ENCODE measurements at places on chromosomes 6 and 20.

DNA sequence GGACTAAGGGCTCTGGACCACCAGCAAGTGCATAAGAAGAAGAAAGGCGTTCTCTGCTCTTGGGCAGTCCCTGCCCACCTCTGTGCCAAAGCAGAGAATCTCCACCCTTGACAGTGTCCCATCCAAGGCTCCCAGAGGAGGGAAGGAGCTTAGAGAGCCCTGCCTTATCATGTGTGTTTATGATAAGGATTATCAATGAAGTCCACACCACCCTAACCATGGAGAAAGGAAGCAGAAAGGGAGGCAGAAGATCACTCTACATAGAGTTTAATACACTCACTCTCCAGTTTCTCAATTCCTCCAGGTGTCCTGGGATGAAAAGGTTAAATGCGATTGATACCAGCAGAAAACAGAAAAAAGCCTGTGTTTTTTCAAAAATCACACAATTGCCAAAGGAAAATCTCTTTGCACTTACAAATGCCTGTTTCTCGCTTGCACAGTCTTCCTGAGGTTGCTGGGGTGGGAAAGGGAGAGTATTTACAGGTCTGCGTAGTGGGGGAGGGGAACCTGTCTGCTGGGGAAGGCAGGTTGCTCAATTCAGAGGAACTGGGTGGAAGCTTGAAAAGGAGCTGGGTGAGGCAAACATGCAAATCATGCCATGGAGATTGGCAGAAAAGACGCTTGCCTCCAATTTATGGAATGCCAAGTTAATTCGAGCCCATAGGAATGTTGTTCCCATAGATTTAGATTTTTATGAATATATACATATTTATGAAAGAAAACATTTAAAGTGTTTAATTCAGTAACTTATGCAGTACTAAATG lies 104.0 kb downstream of the EYA2 start:
- DNase-seq = no peak

DNA sequence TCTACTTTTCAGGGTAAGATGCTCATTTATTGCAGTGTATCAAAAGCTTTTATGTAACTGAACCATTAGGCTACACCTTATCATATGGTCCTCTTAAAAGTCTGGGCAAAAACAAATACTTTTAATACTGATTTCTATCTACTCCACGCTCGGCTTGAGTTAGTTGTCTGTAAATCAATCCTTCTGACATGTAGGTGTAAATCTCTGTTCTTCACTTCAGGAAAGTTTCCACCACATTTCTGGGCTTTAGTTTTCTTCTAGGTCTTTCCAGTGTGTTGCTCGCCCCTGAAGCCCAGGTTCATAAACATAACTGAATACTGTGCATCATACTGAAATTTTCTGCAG lies 89.2 kb upstream of the RNF217 start:
- DNase-seq = no peak

DNA sequence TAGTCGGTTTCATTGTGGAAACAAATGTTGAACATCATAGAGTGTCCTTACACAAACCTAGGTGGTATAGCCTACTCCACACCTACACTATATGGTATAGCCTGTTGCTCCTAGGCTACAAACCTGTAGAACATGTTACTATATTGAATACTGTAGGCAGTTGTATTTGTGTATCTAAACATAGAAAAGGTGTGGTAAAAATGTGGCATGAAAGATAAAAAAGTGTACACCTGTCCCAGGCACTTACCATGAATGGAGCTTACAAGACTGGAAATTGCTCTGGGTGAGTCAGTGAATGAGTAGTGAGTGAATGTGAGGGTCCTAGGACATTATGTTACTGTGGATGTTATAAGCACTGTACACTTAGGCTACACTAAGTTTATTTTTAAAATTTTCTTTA lies 103.0 kb downstream of the ZFAND3 start:
- no peak for DNase-seq

DNA sequence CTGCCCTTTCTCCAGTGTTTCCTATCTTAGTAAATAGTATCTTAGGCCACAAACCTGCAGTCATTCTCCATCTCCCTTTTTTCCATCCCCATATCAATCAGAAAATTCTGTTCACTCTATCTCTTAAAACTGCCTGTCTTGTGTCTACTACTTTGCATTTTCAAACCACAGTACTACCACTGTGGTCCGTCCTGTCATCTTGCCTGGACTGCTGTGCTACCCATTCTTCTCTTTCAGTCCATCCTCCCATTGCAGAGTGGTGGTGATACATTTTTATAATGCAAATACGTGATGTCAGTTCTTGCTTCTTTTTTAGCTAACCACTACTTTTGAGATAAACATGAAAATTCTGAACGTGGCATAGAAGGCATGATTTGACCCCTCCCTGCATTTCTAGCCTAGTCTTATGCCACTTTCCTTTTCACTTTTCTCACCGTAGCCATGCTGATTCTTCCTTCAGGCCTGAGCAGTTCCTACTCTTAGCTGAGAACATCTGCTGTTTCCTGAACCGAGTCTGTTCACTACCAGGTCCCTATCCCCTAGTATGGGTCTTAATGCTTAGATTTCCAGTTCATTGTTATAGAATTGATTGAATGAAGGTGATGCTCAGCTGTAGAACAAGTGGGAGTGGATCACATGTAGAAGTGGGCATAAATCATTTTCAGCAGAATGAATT lies 13.8 kb downstream of the TBPL1 start:
- no peak for DNase-seq

DNA sequence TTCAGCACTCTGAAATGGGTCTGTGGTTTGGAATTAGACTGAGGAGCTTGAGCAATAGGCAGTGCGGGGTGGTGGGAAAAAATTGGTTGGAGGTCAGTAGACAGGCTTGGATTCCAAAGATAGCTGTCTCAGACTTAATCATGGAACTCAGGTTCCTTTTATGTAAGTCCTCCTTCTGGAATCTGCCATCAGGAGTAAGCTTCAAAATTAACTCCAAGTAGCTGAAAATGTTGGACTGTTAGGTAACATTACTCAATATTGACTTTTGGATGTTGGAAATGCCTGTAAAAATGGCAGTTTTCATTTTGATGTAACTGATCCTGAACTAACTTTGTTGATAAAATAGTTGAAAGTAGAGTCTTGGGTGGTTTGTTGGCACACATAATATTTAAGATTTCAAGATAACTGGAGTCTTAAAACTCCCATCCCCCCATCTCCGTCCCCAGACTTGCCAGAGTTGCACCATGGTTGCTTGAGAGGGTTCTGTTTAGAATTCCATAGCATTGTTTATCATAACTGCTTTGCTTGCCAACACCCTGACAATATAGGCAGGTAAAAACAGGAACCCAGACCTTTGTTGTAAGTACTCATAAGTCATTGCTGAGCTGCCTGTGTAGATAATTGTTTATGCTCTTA lies 83.0 kb downstream of the PHF20 start:
- DNase-seq = no peak

DNA sequence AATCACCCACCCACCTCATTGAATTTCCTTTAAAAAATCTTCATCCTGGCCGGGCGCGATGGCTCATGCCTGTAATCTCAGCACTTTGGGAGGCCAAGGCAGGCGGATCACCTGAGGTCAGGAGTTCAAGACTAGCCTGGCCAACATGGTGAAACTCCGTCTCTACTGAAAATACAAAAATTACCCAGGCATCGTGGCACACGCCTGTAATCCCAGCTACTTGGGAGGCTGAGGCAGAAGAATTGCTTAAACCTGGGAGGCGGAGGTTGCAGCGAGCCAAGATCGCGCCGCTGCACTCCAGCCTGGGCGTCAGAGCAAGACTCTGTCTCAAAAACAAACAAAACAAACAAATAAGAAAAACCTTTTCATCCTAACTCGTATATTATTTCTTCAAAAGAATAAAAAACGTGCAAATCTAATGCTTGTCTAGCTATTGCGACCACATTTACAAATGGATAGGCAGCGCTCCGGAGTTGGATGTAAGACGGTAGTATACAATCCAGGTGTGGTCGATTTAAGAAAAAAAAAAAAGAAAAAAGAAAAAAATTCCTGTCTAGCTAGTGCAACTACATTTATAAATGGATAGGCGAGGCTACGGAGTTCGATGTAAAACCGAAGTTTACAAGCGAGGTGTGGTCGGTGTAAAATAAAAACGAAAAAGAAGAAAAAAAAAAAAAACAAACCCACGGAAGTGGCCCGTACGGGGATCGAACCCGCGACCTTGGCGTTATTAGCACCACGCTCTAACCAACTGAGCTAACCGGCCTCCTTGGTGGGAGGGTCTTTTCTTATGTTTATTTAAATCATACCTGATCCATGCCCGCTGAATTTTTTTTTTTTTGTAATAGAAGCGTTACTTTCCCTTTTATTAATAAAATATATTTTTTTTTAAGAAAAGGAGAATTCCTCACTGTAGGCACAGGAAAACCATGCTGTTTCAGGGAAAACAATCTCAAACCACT lies 70.7 kb upstream of the PRSS16 start:
- peak; percentile 48 for DNase-seq

DNA sequence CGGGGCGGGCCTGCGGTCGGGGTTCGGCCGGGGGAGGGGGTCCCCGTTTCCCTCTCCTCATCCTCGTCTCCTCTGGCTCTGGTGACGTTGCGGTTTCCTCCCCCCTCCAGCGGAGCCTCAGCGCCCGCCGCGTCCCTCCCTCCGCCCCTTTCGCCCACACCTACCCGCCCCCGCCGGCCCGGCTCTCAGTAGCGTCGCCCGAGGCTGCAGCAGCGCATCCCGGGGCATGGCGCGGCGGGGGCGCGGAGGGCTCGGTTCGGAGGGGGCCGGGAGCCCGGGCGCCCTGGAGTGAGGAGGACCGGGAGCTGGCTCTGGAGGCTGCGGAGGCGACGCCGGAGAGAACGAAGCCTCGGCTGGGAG lies at the start of gene DSE:
Gene DSE (plus strand): TSS at position 188 of the 360 bp plus-strand sequence. CDS start 28,304 bp downstream, outside the sequence.
- peak; percentile 84 for DNase-seq

DNA sequence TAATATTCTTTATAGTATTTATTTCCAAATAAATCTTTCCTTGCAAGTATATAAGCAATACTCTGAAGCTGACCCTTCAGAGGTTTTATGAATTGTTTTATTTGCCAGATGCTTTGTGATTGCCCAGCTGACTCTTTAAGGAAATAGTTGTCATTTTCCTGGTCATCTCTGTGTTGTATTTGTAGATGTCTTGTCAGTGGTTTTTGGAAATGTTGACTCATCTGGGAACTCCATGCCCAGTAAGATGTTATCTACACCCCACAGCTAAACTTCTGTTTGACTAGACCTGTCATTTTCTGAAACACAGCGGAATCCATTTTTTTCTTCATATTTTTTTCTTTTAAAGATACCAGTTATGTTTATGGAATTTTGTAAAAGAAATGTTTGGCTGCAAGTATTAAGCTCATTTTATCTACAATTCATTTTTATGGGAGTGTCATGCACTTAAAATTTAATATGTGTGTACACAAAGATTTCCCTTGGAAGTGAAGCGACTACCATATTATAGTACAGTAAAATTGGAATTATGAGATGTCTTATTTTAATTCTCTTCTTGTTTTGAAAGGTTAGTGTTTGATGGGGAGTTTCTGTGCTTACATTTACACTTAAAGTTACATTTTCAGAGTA lies 491.0 kb downstream of the NKAIN2 start:
- no peak for DNase-seq

DNA sequence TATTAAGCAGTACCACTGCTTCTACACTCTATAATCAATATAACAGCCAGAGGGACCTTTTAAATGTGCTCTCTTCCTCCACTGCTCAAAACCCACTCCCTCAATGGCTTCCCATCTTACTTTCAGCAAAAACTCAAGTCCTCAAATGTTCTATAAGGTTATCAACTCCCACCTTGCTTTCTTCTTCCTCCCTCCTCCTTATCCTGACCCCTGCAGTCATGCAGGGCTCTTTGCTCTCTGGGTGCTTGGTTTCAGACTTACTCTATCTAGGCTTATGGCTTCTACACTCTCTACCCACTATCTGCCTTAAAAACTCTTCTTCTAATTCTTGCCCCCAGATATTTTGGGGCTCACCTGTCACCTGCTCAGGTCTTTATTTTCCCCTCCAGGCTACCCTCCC lies 5.3 kb downstream of the ARHGAP18 start:
- no peak for DNase-seq

GRCh38 chr20:53352727-53353440 lies 240.8 kb downstream of the ZNF217 start:
- DNase-seq = no peak

- DNase-seq = peak; percentile 51
These were observed 201.4 kb downstream of the PREX1 start for GRCh38 chr20:48626226-48626937.

DNA sequence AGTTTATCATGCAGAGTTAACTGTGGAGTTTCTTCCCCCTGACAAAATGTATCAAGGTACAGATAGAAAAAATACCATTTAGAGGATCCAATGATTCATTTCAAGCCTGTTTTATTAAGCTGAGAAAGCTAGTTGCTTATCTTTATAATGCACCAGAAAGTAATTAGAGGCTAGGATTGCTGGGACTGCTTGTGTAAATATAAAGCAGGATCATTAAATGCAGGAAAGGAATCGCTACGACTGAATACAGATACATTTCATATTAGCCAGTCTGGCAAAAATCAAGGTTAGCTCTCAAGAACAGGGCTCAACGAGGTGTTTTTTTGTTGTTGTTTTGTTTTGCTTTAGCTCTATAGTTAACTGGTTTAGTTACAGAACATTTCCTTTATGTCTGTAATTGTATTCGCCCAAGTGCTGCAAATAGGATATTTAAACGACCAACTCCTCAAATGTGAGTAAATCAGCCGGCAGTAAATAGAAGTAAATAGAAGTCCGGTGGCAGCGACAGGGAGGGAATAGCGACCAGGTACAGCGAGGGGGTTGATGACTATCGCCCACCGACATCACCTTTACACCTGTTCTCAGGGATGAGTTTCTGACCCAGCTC lies 748 bp downstream of the UBE2J1 start:
- no peak for DNase-seq

- peak; percentile 33 for DNase-seq
These were observed 7.2 kb downstream of the PRDM13 start for GRCh38 chr6:99613705-99614429.

DNA sequence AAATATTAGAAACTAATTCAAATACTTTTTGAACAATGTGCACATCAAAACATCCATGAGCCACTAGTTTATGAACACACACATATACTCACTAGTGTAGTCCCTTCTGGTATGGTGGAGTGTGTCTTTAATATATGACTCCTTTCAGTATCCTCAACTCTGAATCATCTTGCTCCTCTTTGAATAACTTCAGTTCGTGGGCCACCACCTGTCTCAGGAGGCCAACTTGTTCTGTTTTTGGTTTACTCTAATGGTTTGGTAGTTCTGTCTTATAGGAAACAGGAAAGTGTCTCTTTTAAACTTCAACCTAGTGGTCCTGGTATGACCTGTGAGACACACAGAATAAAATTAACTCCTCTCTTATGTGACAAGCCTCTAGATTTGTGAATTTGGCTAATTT lies 55.6 kb downstream of the ZNF292 start:
- no peak for DNase-seq

DNA sequence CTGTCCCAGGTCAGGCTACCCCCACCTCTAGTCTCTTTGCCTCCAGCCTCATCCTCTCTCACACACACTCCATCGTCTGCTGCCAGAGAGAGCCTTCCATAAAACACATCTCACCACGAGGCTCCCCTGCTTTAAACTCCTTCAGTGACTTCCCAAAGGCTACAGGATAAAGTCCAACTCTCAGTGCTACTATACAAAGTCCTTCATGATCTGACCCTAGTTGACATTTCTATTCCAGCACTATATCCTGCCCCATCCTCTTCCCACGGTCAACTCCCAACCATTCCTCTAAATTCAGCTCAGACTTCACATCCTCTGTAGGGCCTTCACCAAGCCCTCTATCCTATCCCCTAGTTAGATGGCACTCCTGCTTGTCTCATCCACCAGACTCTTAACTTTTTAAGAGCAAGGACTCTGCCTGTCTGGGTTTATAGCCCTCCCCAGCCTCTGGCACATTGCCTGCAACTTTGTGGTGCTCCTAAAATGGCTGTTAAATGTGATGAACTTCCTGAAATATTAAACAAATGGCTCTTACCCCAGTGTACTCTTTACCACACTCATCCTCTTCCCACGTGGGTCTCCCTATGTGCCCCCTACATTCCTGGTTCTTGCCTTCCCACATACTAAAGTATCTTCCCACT lies 36.1 kb downstream of the KIF16B start:
- no peak for DNase-seq

All from CD14-positive monocyte (primary cell).